Cerebellar nuclear complex (tissue), 1 donor: ENCODE measurements at places on chromosomes 7 and 10.

GRCh38 chr7:106111655-106112117 lies 426 bp downstream of the SYPL1 start:
- DNase-seq, result no peak

DNA sequence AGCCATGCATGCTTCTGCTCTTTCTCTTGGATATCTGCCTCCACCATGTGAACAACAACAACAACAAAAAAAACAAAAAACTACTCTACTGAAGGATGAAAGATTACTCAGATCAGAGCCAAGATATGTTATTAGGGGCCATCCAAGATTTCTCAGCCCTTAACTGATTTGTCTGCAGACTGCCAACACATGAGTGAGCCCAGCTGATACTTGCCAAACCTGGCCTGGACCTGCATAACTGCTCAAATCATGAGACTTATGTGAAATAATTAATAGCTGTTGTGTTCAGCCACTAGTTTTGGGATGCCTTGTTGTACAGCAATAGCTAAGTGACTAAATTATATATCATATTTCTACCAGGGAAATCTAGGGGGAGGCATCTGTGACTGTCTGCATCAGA lies 334.5 kb upstream of the SORCS1 start:
- no peak for DNase-seq

GRCh38 chr10:15841696-15842095 lies 18.6 kb downstream of the MINDY3 start:
- no peak for DNase-seq

DNA sequence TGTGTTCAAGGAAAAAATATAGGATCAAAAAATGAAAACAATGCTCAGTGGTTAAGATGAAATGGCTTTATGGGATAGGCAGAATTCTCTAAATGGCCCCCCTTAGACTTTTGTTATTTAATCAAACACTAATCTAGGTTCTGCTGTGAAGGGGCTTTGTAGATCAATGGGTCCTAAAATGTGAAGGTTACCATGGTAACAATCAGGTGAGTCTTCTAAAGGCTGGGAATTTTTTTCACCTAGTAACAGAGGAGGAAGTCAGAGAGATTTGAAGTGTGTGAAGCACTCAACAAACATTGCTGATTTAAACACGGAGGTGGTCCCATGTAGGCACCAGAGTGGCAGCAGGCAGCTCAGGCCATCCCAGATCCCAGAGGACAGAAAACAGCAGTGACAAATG lies 11.1 kb downstream of the OR2A14 start:
- DNase-seq, result no peak
